ENCODE measurements at places on chromosomes 12 and 14.

GRCh38 chr14:70881549-70882177 is 25.6 kb upstream of the PCNX1 start:
- DNase-seq, result no peak

DNA sequence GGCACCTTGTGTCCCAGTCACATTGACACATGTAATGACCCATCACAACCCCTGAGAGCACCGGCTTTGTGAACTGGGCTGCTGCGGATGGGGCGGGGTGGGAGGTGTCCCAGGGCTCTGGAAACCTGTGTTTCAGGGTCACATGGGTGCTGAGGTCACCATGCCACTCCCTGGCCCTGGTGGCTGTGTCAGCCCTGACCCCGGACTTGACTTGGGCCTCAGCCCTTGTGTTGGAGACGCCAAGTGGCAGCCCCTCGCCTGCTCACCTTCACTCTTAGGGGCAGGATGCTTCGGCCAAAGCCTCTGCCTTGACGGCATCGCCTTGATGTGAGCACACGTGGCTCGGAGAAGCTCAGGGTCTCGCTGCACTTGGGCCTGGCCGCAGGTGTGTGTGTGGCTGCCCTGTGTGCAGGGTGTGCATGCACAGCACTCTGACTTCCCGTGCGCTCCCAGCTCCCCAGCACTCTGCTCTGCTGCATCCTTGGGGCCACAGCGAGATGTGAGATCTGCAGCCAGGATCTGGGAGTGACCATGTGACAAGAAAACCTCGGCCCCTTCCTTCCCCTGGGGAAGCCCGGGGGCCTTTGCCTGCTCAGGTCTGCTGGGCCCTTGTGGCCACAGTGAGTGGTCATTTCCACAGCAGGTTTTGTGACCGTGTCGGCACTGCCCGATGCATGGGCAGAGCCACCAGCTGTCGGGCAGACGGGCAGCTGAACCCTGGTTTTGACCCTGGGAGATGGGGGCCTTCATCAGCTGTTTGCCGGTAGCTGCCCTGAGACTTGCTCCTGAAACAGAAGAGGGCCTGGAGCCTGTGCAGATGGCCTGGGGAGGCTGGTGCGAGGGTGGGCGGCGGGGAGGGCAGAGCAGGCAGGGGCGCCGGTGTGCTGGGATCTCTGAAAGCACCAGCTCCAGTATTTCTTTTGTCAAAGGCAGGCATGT is 167.4 kb downstream of the KIF26A start:
- no peak for DNase-seq

GRCh38 chr14:49512147-49512551 is 74.0 kb downstream of the RPS29 start:
- no peak for DNase-seq

- no peak for DNase-seq
Measured at GRCh38 chr12:113818283-113818682, 147.8 kb downstream of the RBM19 start.

DNA sequence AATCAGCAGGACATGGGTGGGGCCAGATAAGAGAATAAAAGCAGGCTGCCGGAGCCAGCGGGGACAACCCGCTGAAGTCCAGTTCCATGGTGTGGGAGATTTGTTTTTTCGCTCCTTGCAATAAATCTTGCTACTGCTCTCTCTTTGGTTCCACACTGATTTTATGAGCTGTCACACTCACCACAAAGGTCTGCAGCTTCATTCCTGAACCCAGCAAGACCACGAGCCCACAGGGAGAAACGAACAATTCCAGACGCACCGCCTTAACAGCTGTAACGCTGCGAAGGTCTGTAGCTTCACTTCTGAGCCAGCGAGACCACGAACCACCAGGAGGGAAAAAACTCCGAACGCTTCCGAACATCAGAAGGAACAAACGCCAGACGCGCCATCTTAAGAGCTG is 2.8 kb upstream of the CNIH1 start:
- no peak for DNase-seq

DNA sequence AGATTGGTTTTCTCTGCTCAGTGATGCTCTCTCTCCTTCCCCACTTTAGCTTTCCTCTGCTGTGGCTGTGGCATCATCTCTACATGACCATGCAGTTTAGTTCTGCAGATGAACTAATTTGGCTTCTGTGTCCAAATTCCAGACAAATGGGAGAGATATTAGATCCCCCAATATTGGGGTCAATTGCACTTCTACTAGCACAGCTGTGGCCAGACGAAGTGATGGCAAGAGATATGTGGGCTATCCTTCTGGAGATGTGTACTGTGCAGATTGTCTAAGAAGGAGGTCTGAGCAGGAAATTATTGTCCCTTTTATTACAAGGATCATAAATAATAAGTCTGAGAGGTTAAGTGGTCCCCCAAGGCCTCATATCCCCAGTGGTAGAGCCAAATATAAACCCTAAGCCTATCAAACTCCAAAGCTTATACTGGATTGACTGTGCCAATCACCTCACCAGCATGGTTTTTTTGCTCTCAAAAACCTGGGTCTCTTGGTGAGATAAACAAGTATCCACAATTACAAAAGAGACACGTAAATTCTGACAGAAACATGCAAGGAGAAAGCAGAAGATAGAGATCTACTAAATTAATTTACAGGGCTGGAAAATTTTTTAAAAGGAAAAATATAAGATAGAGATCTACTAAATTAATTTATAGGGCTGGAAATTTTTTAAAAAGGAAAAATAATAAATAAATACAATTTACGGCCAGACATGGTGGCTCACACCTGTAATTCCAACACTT is 29.1 kb upstream of the GCH1 start:
- DNase-seq, result no peak

All from stimulated activated CD8-positive, alpha-beta memory T cell treated with anti-CD3 and anti-CD28 coated beads, Interleukin-15, amount 100 ng/mL, for 1 hour (primary cell).